Stimulated activated CD4-positive, alpha-beta T cell treated with anti-CD3 and anti-CD28 coated beads, Interleukin-4, amount 100 ng/mL, for 1 hour (primary cell): ENCODE measurements at places on chromosomes 6 and 20.

GRCh38 chr6:30541515-30542403 is 14.5 kb downstream of the GNL1 start:
- peak; percentile 80 for DNase-seq

- no peak for DNase-seq
These were observed 47.2 kb downstream of the TRIM38 start for GRCh38 chr6:26009817-26010216.

DNA sequence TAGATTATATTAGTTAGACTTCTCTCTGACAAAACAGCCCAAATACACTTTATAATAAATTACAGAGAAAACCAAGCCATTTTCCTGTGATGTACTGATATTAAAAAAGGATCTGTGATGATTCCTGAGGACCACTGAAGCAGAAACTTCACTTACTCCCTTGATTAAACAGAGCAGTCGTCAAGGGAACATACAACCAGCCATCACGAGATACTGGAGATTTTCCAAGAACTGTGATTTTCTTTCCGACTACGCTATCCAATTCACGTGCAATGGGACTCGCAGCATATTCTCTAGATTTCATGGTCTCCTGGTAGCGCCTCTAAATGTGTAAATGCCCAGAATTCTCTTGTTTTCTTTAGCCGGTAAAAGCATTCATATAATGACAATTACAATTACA is 377.4 kb downstream of the PHF3 start:
- no peak for DNase-seq

- no peak for DNase-seq
These were observed 35.4 kb downstream of the VAPB start for GRCh38 chr20:58424218-58424969.

DNA sequence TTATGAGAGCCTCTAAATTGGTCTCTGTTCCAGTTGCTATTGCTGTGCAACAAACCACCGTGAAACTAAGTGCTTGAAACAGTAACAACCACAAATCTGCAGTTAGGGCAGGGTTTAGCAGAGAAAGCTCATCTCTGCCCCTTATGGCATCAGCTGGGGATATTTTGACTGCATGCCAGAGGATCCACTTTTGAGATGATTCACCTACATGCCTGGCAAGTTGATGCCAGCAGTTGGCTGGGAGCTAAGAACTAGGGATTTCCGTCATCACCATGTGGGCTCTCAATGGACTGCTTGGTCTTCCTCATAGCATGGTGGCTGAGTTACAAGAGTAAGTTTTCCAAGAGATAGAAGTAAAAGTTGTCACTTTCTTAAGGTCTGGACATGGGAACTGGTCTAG is 35.1 kb downstream of the PLCB4 start:
- no peak for DNase-seq

GRCh38 chr20:53656293-53657202 is 62.9 kb upstream of the ZNF217 start:
- DNase-seq = no peak

- no peak for DNase-seq
These were observed 52.8 kb upstream of the UTRN start for GRCh38 chr6:144232176-144232831.

GRCh38 chr6:110322874-110323242 is 35.3 kb downstream of the METTL24 start:
- no peak for DNase-seq

- no peak for DNase-seq
These were observed 57.1 kb downstream of the POPDC3 start for GRCh38 chr6:105122717-105123116.

GRCh38 chr6:14816116-14816859 is 429.6 kb upstream of the JARID2 start:
- no peak for DNase-seq

- DNase-seq = no peak
These were observed 20.5 kb downstream of the COL9A1 start for GRCh38 chr6:70282312-70282918.

- DNase-seq = no peak
These were observed 58.5 kb downstream of the PCNA start for GRCh38 chr20:5061213-5061612.

DNA sequence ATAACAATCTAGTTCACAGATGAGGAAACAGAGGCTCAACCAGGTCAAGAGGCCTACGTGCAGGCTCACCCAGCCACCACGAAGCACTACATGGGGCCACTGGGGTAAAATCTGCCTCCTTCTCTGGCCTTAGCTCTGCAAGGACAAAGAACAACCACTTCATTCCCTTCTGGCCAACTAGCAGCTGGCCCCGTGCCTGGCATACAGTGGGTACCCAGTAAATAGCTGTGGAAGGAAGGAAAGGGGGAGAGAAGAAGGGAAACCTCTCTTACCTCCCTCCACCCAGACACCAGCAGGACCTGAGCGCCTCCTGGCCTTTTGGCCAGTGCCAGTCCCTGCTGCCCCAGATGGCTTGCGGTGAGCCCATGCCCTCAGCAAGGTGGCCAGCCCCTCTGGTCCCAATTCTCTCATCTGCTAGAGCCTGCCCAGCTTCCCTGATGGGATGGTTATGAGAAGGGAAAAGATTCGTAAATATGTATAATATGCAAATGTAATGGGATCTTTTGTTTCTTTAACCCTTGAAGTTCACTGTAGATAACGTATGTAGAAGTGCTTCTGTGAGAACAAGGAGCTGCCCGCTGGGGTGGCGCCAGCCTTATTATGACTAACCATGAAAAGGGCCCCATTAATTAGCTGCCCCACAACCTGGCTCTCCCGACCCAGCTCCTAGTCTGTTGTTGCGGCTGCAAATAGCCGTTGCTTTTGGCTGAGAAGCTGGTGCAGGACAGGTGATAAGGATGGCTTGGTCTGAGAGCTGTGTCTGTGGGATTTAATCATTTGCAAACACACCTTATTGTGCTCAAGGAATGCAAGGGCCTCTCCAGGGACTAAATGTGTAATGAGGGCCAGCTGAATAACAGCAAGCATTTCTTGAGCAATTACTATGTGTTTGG is 62.0 kb downstream of the DLGAP4 start:
- DNase-seq = no peak

- peak; percentile 48 for DNase-seq
These were observed 180.4 kb downstream of the ZNF217 start for GRCh38 chr20:53413186-53413631.

DNA sequence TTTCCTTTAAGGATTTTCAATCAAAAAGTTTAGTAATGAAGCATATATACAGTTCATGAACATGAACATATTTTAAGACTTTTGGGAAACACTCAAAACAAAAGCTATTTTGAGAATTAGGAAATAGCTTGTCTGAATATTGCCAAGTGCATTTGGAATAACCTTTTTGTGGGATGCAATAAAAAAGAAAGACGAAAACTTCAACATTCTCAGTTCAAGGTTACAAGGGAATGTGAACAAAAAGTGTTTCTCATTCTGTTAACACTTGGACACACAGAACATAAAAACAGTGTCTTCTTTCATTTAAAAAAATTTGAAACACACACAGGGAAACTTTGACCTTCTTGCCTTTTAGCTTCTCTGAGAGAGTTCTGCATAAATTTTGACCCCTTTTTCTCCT is 72.7 kb upstream of the TCF21 start:
- no peak for DNase-seq

DNA sequence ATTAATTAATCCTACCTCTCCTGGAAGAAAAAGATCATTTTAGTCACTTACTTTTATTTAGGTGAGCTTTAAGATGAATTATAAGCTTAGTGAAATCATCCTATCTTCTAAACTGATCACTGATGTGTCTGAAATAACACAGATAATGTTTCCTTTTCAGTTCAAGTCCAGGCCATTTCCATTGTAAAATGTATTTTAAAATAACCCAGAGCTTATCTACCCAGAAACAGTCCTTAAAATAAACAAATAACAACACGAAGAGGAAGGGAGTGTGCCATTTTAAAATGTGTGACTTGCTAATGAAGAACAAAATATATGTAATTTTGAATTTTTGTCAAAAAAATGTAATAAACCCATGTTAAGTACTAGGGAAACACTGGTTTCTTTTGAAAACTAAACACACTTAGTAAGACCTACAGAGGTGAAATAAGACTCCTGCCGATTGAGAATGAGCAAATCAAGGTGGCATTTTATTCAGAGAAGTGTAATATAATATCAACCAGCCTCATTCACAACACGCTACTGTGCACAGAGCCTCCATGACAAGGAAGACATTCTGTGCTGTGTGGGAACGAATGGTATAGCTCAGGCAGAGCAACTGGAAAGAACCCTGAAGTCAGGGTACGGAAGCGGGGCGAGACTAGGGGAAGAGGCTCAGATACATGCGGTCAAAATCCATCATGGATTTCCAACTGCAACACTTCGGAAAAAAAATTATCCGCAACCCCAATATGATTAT is 7.7 kb downstream of the LRP11 start:
- DNase-seq = no peak

DNA sequence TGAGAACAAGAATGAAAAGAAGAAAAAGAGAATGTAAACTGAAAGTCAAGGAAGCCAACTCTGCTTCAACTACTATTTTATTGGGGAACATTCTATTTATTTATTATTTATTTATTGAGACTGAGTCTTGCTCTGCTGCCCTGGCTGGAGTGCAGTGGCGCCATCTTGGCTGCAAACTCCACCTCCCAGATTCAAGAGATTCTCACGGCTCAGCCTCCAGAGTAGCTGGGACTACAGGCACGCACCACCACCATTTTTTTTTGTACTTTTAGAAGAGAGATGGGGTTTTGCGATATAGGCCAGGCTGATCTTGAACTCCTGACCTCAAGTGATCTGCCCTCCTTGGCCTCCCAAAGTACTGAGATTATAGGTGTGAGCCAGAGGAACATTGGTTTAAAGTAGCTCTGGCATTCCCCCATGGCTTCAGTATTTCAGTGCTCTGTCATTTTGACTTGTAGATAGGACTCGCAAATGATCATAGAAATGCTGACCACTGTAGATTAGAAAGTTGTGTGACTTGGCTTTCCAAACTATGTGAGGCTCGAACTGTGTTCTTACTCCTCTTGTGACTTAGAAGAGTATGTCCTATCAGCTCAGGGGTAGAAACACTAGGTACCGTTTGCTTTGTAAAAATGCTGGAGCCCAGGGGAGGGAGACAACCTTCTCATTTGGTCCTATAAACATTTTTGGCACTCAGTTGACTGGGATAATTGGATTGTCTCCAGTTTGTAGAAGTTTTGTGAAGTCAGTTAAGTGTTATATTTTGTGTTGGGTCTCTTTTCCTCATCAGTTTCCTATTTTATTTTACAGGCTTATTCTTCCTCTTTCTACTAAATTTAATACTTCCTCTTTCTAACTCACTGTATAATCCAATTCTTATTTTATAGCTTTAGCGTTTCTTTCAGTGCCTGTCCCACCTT is 544.9 kb upstream of the CITED2 start:
- DNase-seq = no peak

GRCh38 chr20:38272398-38272797 is 11.9 kb upstream of the KIAA1755 start:
- DNase-seq = no peak

- DNase-seq = no peak
These were observed 15.9 kb downstream of the BCL2L1 start for GRCh38 chr20:31706607-31707257.

- no peak for DNase-seq
These were observed 18.3 kb downstream of the INSM1 start for GRCh38 chr20:20386192-20386591.

DNA sequence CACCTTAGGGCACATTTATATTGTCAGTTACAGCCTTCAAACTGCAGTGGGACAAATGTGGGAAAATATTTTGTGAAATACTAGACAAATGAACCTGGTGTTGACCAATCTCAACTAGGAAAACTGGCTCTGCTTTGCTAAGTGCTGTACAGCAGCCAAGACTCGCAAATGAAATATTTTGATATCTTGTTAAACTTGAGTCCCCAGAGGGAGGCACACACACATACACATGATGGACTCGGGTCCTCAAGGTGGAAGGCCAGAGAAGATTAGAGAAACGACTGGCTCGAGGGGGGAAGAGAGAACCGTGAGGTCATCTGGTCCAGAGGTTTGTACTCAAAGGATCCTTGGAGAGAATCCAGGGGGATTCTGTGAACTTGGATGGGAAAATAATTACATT is 67.3 kb upstream of the JAG1 start:
- DNase-seq = no peak

DNA sequence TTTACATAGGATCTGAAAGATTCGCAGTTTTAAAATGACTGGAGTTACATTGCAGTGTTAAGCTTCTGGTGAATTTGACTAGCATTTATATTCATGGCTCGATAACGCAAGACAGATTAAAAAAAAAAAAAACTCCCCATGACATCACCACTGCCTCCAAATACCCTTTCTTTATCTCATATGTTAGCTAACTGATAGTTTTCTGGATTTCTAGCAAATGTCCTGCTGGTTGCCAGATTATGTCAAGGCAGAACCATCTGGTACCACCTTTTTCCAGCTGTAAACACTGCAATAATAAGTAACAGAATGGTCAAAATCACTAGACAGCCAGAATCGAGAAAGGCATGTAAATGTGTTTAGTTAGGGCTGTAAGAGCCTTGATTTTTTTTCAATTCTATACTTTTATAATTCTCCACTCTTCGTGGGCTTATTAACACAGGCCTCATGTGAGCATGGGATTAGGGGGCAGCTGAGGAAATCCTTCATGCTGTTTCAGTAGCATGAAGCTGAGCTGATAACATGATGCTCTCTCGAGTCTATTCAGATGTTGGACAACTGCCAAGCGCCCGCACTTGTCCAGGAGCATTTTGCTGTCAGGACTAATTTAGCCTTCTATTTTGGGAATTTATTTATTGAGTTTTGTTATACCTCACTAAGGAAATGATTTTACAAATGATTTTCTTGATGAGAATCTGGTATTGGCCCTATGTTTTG is 166.0 kb upstream of the SCGN start:
- no peak for DNase-seq

DNA sequence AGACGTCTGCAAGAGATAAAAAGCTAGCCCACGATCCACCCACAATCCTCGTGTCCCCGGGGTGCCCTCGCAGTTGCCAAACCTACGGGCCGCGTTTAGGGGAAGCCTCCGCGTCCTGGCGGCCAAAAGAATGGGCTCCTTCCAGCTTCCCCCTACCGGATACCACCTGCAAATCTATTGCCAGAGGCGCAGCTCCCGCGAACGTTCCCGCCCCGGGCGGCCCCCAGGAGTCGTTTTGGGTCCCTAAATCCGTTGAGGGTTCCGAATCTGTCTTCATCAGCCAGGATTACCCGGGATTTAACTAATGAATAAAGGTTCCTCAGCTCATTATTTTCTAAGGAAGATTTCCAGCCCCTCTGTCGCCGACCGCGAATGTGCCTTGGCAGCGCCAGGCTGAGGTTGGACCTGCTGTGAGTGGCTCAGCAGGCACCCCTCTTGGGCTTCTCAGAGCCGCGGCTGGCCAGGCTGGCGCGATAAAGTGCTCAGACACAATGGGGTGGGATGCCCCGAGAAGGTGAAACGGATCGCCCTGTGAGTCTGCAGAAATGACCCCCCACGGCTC is 2.8 kb upstream of the VSX1 start:
- no peak for DNase-seq

- DNase-seq = no peak
These were observed 54.4 kb upstream of the CCDC28A start for GRCh38 chr6:138719011-138719635.

DNA sequence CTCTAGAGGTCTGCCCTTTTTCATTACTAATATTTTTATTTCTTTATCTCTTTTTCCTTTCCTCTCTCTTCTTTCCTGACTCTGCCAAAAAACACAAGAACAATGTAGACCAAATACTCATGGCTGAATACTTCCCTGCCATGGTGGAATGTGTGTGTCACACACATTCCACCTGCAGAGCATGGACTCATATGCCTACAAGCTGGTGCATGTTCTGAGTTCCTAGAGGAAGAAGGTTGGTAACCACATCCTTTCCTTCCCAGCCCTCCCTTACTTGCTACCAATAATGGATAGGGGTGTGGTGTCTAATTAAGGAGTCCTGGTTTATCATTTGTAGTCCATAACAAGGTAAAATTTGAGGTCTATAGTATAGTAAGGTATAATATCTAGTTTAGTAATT is 15.2 kb upstream of the CST9L start:
- no peak for DNase-seq
